ENCODE measurements at places on chromosomes 4 and X.

- DNase-seq = no peak
Measured at GRCh38 chr4:68592673-68593072, 16.6 kb upstream of the UGT2B17 start.

GRCh38 chr4:17310269-17310652 is 201.6 kb downstream of the QDPR start:
- no peak for DNase-seq

- DNase-seq = no peak
Measured at GRCh38 chr4:133938061-133938460, 263.5 kb downstream of the PABPC4L start.

- no peak for DNase-seq
Measured at GRCh38 chr4:173218411-173219125, 50.0 kb downstream of the GALNT7 start.

DNA sequence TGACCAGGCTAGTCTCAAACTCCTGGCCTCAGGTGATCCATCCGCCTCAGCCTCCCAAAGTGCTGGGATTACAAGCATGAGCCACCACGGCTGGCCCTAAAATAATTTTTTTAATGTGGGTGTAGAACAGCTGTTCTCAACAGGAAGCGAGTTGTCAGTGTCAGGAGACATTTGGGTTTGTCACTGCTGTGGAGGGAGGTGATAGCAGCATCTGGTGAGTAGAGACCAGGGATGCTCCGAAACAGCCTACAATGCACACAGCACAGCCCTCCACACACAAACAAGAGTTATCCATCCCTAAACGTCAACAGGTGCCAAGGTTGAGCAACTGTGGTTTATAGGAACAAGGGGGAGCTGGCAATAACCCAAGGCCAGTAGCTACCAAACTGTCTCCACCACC is 243.4 kb upstream of the STS start:
- DNase-seq = no peak

GRCh38 chrX:17656035-17656418 is 81.3 kb upstream of the SCML1 start:
- DNase-seq = no peak

DNA sequence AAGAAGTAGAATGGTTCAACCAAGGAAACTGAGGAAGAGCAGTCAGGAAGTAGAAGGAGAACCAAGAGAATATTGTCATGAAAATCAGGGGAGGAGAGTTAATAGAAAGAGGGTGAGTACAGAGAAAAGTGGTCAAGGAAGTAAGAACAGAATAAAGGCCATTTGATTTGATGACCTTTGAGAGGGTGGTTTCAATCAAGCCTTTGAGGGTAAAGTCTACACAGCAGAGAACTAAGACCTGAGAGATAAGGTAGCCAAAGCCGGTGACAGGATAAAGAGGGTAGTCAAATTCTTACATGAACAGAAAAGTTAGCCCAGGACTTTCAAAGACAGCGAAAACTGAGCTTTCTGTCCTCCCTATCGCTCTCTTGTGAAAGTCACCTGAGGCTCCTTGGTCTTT is 34.6 kb upstream of the FGF16 start:
- no peak for DNase-seq
